ENCODE measurements at places on chromosomes 13 and 19.

DNA sequence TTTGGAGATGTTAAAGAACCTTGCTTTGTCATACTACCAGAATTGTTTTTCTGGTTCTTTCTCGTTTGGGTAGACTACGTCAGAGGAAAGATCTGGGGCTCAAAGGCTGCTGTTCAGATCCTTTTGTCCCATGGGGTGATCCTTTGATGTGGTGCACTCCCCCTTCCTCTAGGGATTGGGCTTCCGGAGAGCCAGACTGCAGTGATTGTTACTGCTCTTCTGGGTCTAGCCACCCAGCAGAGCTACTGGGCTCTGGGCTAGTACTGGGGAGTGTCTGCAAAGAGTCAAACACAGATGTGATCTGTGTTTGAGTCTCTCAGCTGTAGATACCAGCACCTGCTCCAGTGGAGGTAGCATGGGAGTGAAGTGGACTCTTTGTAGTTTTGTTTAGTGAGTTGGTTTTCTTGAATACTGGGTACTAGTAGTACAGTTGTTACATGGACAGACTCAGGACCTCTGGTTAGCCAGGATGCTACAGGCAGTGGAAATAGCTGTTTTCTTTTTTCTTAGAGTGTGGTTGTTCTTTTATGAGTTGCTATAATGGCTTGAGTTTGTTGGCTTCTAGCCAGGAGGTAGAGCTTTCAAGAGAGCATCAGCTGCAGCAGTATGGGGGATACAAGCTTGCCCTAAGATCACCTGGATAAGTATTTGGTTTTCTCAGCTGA is 34.4 kb downstream of the DNAJC15 start:
- no peak for DNase-seq

DNA sequence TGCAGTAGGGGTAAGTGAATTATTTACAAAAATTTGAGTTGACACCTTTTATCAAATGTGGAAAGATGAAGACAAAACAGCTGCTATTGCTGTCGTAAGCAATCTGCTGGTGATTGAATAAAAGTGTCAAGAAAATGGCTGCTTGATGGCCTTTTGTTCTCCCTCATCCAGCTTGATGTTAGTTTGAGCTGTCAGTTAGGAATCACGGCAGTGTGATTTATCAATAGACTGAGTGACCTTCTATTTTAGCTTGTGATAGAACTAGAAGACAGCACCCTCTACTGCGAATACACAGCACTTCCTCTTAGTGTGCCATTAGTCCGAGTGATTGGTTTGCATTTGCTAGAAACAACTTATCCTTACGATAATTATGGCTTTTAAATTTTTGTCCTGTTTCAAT is 76.3 kb downstream of the MZT1 start:
- DNase-seq, result no peak

GRCh38 chr13:39462428-39462827 is 140.6 kb downstream of the LHFPL6 start:
- no peak for DNase-seq

DNA sequence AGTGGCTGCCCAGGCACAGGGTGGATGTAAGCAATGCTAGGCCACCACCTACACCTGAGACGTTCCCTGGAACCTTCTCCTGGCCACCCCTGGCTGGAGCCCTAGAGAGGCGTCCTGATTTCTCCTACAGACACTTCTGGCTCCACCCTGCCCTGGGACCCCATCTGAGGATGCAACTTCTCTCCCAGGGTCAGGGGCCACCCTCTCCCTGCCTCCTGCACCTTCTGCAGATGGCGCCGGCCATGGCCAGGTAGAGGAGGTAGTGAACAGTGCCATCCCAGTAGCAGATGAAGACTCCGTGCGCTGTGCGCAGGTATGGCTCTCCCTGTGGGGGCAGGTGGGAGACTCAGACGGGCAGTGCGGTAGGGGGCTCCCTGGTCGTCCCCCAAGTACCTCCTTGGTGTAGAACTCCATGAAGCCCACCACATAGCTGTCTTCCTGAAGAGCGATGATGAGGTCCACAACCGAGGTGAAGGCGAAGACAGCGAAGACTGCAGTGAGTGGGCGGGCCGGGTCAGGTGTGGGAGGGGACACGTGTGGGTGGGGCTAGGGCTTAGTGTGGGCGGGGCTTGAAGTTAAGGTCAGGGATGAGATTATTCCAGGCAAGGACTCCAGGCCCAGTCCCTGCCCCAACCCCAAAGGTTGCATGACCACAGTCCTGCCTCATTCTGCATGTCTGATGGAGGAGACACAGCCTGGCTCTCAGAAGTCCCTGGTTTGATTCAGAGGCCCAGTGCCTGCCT is 3.0 kb downstream of the TM6SF2 start:
- no peak for DNase-seq

DNA sequence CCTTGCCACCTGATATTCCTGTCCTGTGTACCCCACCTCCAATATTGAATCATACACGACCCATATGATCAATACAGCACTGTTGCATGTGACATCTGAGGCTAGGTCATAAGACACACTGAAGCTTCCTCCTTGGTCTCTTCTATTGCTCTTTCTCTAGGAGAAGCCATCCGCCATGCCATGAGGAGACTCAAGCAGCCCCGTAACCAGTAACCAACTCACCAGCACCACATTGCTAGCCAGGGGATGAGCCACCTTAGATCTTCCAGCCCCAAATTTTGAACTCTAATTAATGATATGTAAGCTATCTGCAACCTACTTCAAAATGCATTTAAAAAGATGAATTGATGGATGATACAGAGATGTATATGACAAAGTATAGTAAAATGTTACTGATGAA is 28.6 kb downstream of the ZNF557 start:
- DNase-seq, result no peak

Measured in ovary (tissue), 10 donors.